NCI-H2171 treated with DMSO at 0.1 percent for 48 hours (cell line): ENCODE measurements at places on chromosomes 4 and X.

DNA sequence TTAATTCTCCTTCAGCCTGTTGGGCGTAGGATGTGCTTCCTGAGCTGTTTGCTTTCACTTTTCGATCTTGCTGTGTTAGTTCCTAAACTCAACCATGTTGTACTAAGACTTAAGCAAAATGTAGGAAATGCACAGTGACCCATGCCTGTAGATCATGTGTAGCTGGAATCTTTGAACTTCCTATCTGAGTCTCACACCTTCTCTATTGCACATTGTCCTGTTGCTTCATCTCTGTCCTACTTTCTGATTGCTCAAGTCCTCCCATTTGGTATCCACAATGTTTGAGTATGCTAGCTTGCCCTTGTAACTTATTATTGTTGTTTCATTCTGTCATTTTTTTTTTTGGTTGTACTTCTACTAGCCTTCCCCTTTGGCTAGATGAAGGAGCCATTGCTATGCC is 239.6 kb downstream of the PPP1R2C start:
- DNase-seq = no peak

- no peak for DNase-seq
Observed at GRCh38 chr4:17317526-17317925, 194.4 kb downstream of the QDPR start.

GRCh38 chr4:56657818-56658217 is 23.3 kb downstream of the HOPX start:
- DNase-seq = no peak

DNA sequence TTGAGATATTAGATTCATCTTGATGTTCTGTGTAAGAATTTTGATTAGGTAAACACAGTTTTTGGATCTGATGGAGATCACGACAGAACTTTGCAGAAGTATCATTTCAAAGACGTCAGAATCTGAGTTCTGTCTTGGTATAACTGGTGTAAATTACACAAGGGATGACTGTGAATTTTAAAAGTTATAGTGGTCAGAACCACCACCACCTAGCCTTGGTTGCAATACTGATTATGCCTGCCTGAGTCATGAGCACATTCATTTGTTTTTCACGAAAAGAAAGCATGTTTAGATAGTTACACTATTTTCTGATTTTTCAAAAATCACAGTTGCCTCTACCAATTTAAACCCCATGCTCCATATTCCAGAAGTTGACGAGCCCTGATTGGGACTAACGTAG is 54.8 kb downstream of the ZFX start:
- no peak for DNase-seq

GRCh38 chrX:25941087-25941486 is 197.1 kb upstream of the MAGEB18 start:
- DNase-seq = no peak

DNA sequence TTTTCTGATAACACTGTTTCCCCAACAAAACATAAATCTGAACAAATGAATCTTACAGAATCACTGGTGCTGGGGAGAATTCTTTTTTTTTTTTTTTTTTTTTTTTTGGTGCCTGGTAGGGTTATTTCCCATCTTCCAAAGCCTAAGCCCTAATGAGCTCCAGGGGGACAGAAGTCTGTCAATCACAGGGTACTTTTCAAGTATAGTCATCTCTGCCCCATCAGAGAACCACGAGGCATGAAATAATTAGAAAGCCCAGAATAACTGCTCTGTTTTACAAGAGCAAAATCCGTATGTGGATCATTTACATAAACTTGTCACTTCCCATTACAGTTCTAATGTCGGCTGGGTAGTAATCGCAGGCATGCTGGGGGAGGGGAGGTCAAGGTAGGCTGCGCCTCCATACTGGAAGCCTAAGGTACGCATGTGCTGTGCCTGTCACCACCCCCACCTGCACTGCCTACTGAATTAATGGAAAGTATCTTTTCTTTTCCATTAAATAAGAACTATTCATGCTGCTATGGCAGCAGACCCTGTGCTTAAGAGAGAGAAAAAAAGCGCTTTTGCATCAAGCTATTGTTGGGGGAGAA is 164.7 kb upstream of the LEF1 start:
- no peak for DNase-seq

DNA sequence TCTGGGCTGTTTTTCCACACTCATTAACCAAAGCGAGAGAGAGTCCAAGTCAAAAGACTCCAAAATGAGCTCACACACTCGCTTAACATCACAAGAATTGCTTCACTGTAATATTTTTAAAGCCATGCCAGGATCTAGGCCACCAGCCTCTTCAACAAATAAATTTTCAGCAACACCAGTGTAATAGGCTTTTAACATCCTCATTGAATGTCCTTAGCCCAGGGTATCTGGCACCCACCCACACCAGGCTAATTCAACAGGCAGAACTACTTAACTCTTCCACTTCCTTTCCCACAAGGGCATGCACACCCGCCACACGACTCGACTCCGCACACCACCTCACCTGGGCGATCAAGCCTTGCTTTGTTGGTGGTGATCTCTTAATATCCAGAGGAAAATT is 34.2 kb downstream of the FAT1 start:
- no peak for DNase-seq

GRCh38 chr4:165926307-165926706 is 53.3 kb downstream of the TLL1 start:
- DNase-seq = no peak

GRCh38 chr4:95510145-95510544 is 38.6 kb downstream of the UNC5C start:
- no peak for DNase-seq

DNA sequence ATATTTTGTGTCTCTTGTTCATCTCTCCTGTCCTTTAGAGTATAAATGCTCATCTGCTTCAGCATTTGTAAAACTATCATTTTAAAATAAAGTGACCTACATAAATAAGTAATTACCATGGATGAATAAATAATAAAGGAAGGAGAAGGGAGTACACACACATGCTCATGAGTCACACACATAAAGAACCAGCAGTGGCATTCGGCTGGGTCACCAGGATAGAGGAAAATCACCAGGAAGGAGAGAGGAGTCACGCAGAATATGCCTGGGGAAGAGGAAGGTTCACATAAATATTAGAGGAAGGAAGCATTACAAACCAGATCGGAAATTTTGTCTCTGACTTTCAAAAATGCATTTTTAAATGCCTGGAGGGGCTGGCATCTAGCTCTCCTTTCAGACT is 38.5 kb upstream of the MED14 start:
- no peak for DNase-seq

DNA sequence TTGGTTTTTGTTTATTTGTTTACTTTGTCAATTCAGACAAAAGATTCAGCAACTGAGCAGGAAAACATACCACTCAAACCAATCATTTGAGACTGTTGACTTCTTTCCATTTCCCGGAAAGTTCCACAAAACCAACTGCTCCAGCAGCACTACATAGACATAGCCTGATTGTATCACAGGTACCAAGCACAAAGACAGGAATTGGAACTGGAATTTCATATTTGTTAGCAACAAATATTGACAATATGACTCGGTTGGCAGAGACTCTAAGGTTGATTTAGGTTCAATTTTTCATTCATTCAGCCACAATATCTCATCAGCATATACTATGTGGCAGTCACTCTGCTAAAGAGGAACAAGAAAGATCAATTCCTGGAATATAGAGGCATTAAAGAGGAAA is 364.0 kb downstream of the ZIC3 start:
- DNase-seq = no peak

DNA sequence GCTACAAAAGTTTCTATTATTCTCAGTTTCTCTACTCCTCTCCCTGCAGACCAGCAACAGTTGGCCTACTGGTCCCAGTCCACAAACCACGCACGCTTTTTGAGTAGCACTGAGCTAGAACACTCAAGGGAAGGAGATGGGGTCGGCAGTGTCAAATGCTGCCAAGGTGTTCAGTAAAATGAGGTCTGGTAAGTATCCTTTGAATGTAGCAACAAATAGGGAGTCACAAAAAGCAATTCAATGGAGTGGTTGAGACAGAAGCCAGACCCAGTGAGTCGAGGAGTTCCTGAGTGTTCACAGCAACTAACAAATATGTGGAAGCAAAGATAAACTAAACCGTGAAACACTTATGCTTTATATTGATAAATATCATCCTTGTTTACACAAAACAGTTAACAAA is 355.7 kb downstream of the MID1IP1 start:
- DNase-seq = no peak

- peak; percentile 22 for DNase-seq
Observed at GRCh38 chr4:168540086-168540485, 43.2 kb downstream of the PALLD start.

- DNase-seq = no peak
Observed at GRCh38 chr4:1547131-1547855, 136.8 kb downstream of the FAM53A start.

- no peak for DNase-seq
Observed at GRCh38 chrX:29890646-29891200, 324.6 kb upstream of the MAGEB2 start.

GRCh38 chr4:139227729-139228404 is 50.8 kb upstream of the ELF2 start:
- DNase-seq = no peak

DNA sequence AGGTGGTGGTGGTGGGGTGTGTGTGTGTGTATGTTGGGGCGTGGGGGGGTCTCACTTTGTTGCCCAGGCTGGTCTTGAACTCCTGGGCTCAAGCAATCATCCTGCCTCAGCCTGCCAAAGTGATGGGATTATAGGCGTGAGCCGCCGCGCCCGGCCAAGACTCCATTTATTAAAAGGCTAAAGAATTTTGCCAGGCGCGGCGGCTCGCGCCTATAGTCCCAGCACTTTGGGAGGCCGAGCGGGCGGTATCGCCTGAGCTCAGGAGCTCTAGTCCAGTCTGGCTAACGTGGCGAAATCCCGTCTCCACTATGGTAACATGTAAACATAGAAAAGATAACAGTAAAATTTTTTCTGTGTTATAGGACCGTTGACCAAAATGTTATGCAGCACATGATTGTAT is 3.7 kb upstream of the UBA1 start:
- no peak for DNase-seq

GRCh38 chrX:119150163-119151050 is 22.8 kb upstream of the KIAA1210 start:
- no peak for DNase-seq

DNA sequence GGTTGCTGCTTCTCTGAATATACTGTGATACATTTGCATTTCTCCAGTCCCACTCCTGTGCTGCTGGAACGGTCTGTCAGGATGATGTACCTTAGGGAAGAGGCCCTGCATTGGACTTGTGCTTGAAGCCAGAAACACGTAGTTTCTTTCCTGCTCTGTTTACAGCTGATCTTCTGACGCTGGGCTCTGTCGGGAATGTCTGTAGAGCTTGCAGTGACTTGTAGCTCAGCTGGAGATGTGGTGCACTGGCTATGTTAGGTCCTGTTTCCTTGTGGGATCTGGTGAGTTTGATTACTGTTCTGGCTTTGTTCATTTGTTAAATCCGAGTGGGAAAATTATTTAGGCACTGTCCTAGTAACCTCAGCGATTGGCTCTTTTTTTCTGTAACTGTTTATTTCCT is 137.2 kb upstream of the WDR1 start:
- no peak for DNase-seq

- DNase-seq = no peak
Observed at GRCh38 chr4:145583191-145584055, 35.8 kb upstream of the MMAA start.

DNA sequence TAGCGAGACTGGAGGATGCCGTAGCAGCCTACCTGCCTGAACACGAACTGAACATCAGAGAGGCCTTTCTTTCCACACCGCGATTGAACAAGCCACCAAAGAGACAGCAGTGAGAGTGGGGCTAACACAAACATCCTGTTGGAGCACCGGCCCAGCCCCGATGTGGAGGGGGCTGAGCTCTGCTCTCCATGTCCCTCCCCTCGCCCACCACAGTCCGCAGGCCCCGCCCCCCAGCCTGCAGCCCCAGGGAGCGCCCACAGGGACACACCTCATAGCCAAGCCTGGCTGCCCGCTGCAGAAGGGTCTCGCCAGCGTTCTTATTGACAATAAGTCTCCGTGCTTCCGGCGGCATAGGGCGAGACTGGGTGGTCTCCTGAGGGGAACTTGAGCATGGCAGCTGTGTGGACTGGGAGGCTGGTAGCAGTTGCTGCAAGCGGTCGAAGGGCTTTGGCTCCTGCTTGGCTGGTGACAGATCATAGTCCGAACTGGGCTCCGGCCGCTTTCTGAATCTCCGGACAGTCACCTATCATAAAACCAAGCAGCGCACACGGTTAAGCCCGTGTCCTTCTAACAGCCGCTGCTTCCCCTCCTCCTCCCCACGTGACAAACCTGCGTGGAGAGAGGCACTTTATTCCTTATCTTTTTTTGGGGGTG is 35.8 kb downstream of the BCOR start:
- DNase-seq = no peak

GRCh38 chr4:86306816-86307215 is 53.0 kb downstream of the MAPK10 start:
- peak; percentile 32 for DNase-seq

- no peak for DNase-seq
Observed at GRCh38 chr4:152149745-152150144, 386.1 kb downstream of the FBXW7 start.

DNA sequence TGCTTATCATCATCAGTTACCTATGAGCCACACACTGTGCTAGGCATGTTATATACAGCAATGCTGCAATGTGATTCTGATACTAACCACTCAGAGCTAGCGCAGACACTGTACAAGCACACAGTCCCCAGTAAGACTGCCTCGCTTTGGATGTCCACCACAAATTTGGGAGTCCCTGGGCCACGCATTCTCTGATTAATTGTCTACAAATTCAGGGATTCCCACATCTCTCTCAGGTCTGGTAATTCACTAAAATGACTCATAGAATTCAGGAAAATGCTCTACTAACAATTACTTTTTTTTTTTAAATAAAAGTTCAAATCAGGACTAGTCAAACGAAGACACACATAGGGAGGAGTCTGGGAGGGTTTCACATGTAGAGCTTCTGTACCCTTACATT is 652.1 kb upstream of the AADAT start:
- DNase-seq = no peak

DNA sequence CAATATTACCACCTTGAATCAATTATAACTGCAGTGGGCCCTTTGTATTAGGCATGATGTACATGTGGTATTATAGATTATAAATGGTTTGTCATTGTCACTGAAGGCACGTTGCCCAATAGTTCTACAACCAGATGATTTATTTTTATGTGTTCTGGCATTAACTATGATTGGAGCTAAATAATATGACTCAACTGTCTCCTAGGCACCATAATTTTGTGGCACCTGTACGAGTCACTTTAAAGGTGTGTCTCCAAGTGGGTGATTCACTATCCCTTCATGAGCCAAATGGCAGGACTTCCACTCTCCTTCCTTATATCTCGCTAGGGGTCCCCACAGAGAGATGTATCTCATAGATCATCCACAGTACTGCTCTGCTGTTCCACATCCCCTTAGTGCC is 6.1 kb upstream of the SMPX start:
- DNase-seq = no peak

- peak; percentile 75 for DNase-seq
Observed at GRCh38 chr4:137635601-137636000, 103.3 kb upstream of the PCDH18 start.

GRCh38 chrX:37846141-37846540 is 1.2 kb downstream of the DYNLT3 start:
- no peak for DNase-seq

DNA sequence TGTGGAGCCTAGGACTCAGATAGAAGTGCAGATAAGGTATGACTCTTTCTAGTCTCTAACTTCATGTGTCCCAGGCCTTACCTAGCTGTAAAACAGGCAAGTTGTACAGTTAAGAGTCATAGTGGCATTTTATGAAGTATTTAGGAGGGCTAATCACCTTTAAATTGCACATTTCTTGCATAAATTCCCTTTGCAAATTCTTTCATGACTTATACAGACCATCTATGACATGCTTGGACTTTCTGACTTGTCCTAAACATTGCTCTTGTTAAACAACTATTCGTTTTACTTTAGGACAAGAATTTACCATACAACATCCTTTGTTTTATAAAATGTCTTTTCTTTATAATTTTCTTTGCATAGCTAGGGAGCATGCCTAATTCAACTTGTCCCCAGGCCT is 7.8 kb upstream of the RRAGB start:
- DNase-seq = no peak
